H9 (cell line): ENCODE measurements at places on chromosomes 1 and 21.
A peak's percentile ranks its signal among the peaks of the same experiment; 100 is the strongest.

GRCh38 chr21:46131588-46131837 is 23.9 kb downstream of the FTCD start:
- no peak for DNase-seq

DNA sequence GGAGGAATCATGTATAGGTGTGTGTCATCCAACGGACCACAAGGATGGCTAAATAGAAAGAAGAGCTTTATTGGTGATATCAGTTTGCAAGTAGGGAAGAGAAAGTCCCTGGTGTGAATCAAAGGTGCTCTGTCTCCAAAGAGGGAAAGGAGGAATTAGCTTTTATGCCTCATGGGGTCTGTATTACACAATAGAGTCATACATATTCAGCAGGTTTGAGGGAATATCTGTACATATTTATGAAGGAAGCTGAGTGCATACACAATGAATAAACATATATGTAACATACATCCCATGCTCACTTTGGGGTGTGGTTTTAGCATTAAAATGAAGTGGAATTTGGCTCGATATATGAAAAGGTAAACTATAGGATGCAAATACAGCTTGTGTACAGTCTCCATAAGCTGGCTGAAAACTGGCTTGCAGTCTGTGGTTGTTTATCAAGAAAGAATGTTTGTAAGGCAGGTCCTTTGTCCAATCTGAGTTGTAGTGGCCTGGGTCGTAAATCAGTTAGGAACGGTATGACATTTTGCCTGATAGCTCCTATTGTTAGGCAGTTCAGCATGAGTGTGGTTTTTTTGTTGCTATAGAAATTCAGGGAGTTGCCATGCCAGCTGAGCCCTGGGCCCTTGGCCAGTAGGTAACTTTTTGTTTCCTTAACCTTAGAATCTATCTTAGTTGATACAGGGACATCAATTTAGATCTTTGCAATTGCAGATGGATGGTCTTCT is 198.0 kb upstream of the ZP4 start:
- DNase-seq = no peak

GRCh38 chr1:17356387-17357026 is 15.5 kb upstream of the PADI6 start:
- peak; percentile 29 for DNase-seq

GRCh38 chr1:82600314-82600713 is 799.6 kb downstream of the ADGRL2 start:
- DNase-seq = no peak

DNA sequence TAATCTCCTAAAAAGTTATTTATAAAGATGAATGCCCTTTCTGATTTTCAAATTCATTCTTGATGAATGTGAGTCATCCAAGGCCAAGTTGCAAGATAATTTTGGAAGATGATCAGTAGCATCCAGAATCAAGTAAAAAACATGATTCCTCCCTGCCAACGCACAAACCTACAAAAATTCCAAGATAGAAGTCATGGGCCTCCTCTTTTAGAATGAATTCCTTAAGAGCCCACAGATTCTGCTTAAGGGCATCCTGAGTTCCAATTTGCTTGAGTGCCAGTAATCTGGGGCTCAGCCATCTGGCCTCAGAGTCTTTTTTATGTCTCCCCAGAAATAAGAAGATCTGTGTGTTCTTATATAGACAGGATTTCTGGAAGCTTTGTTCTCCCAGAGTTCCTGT is 23.2 kb upstream of the SPATA6 start:
- no peak for DNase-seq

DNA sequence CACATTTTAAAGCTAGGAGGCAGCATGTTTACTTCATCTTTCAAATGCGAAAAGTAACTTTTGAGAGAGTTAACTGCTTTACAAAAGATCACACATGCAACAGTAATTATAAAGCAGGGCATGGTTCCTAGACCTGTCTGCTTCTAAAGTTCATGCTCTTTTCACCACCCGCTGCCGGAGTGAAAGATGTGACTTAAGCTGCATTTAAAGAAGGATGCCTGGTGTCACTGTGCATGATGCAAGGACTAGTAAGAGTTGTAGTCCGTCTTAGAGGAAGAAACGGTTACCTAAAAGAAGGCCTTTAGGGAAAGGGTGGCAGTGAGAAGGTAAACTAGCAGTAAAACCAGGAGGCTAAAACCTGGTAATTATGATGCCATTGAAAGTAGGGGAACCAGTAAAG is 1689.1 kb downstream of the KCNT2 start:
- no peak for DNase-seq

DNA sequence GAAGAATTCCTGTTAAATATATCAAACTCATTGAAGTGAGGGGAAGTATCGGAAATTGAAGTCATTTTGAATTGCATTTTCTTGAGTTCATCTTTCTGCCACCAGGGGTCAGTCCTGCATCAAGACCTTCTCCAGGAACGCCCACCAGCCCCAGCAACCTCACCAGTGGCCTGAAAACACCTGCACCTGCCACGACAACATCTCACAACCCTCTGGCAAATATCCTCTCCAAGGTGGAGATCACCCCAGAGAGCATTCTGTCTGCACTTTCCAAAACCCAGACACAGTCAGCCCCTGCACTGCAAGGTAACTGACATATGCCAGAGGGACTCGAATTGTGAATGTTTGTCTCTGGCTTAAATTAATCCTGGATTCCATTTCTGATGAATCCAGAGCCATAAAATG is 22.8 kb upstream of the TARS2 start:
- DNase-seq = peak; percentile 67

DNA sequence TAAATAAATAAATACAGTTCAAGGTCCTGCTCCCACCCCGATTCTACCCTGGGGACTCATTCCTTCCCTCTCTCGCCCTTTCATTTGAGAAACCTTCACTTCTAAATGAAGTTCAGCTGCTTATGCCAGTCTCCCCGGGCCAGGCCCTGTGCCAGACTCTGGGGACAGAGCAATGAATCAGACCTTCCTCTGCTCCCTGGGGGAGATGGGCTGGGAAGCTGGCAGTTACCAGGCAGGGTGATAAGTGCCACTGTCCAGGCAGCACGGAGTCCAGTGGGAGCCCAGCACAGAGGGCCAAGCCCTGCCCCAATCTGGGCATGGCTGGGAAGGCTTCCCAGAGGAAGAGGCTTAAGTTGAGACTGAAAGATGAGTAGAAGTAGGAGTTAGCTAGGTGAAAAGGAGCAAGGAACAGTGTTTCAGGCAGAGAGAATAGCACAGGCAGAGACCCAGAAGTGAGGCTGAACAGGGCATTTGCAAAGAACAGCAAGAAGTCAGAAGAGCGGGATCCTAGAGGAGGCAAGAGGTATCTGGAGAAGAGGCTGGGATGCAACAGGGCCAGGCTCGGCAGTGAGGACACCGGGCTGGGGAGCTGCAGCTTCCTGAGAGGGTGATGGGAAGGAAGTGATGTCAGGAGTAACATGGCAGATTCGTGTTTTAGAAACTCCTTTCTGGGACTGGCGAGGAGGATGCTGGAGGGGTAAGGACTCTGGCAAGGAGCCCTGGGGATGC is 13.5 kb downstream of the KCNQ4 start:
- DNase-seq = no peak
